ENCODE measurements at places on chromosomes 7 and 10. TPM values are rescaled to one million over a fixed set of nuclear protein-coding genes. Genes with fewer than 3 reads are reported as not detected.

Gene GBX1
- polyA plus RNA-seq = not detected

Gene ITGB8
- polyA plus RNA-seq = 3.2 TPM

- DNase-seq = no peak
Observed at GRCh38 chr10:340646-341045, 205.4 kb downstream of the ZMYND11 start.

DNA sequence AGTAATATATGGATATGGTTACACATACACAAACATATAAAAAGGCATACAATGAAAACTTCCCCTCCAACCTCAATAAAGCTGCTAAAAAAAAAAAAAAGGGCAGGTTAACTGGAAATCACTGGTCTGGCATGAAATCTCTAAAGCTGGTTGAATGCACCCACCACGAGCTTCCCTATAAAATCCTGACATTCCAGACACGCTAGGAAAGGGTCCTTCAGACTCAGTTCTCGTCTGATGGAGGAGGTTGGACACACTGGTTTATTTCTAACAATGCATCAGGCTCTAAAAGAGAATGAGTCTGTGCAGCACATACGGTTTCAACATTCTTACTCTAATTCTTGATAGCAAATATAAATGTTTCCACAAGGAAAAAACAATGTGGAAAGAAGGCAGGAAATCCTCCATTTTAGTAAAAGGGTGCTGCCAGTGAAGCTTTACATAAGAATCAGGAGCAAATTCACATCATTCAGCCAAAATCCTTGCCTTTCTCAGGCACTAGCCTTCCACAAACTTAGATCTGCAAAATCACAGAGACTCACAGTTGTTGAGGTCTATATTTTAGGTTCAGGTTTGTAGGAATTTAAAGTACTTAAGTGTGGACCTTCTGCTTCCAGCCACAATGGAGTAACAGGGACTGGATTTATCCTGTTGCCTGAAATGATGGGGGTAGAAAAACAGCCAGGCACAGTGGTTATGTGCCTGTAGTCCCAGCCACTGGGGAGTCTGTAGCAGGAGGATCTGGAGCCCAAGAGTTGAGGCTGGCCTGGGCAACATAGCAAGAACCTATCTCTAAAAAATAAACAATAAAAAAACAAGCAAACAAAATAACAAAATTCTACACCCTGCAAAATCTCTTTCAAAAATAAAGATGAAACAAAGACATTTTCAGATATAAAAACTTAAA lies 73.5 kb downstream of the CYTH3 start:
- DNase-seq = no peak

GRCh38 chr7:46759711-46760480 lies 822.0 kb downstream of the TNS3 start:
- no peak for DNase-seq

DNA sequence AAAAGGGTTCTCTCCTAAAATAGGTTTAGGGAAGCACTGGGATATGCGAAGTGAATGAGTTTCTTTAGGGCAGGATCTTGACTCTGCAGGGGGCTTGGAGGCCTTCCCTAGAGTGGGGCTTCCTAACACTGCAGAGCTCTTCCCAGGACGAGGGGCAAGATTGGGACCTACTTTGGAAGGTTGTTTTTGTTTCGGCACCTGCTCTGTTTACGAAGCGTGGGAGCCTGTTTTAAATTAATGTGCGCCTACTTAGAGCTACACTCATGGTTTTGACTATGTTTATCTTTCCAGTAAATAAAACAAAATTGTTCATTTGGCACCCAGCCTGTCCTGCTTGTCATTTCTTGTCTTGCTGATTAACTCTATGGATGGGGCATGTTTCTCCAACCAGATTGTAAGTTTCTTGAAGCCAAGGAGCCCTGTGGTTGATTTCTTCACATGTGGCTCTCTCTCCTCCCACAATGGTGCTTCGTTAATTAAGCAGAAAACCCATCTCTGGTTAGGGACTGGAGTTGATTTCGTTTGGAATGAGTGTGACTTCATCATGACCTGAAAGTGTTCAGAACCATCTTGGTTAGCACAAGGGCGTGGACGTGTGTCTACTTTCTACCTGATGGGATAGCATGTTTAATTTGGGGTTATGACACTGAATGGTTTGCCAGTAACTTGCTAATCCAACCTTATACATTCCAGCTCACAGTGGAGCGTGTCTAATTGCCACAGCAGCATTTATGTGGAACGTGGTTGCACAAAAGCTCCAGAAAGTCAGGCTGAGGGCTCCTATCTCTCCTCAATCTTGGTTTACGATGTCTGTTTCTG lies 98.1 kb downstream of the TCF7L2 start:
- no peak for DNase-seq

DNA sequence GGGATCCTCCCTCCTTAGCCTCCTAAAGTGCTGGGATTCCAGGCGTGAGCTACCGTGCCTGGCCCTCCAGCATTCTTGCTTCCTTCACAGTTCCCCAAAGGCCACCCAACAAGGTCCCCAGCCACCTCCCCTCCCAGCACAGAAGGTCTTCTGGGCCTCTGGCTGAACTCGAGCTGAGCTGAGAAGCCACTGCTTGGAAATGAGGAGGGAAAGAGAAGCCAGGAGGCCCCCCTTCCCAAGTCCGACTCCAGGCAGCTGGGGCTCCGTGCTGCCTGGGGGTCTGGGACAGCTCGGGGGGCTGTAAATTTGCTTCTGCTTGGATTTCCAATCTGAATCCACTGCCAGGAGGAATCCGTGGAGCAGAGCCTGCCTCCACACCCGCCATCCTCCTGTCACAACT lies 5.5 kb upstream of the EPO start:
- DNase-seq = no peak

DNA sequence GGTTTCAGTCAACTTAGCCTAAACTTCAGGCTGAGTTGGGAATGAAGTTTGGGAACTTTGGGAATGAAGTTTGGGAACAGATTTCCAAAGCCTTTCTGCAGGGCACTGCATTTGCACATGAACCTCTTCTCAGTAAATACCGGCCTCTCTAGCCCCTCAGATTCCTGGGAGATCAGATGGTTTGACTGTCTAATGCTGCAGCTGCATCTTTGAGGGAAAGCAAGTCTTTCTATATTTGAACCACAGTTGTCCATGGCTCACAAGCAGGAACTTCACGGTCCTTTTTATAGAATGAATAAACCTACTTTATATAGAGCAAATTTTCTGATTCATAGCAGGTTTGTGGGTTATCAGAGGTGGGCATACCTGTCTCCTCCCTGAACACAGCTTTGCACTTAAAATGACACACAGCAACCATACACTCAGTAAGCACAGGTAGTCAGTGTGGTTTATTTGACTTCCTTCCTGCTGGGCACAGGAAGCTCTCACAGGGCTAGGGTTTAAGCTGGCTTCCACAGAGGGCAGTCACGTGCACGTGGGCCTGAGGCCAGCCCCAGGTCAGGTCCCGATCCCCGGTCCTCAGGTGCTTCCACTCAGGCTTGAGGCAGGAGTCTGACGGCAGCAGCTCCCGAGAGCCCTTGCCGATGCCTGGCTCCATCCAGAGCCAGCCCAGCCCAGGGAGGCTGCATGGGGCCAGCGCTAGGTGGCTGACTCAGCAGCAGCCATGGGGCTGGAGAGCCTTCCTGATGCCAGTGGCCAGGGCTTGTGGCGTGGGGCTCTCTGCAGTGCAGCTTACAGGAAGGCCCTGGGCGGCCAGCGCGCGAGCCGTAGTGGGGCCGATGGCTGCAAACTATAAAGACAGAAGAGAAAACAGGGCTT lies 12.8 kb upstream of the MMP21 start:
- no peak for DNase-seq

Gene LBX1
- 0.04 TPM for polyA plus RNA-seq

Gene GRM3
- not detected for polyA plus RNA-seq

- DNase-seq = no peak
Observed at GRCh38 chr10:111996103-111996502, 187.5 kb downstream of the GPAM start.

- no peak for DNase-seq
Observed at GRCh38 chr10:113533801-113534200, 19.1 kb upstream of the HABP2 start.

Gene PRSS37
- polyA plus RNA-seq = not detected

Data from lung (tissue), 17 donors.